ENCODE measurements at places on chromosomes 11 and 22.

GRCh38 chr11:45444796-45445195, 158.7 kb upstream of the SYT13 start:
- DNase-seq, result no peak

DNA sequence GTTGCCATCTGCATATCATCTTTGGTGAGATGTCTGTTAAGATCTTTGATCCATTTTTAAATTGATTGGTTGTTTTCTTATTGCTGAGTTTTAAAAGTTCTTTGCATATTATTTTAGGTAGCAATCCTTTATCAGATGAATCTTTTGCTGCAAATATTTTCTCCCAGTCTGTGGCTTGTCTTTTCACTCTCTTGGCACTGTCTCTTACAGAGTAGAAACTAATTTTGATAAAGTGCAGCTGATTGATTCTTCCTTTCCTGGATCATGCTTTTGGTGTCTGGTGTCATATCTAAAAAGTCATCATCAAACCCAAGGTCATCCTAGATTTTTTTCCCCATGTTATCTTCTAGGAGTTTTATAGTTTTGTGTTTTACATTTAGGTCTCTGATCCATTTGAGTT, 112.6 kb downstream of the NAT10 start:
- no peak for DNase-seq

DNA sequence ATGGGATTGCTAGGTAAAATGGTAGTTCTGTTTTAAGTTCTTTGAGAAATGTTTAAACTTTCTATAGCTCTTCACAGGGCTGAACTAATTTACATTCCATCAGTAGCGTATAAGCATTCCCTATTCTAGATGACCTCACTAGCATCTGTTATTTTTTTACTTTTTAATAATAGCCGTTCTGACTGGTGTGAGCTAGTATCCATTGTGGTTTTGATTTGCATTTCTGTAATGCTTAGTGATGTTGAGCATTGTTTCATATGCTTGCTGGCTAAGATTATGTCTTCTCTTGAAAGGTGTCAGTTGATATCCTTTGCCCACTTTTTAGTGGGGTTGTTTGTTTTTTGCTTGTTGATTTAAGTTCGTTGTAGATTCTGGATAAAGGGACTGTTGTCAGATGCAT, 35.9 kb downstream of the MMP27 start:
- DNase-seq, result no peak

GRCh38 chr11:95565724-95566141, 223.8 kb downstream of the FAM76B start:
- DNase-seq, result no peak

DNA sequence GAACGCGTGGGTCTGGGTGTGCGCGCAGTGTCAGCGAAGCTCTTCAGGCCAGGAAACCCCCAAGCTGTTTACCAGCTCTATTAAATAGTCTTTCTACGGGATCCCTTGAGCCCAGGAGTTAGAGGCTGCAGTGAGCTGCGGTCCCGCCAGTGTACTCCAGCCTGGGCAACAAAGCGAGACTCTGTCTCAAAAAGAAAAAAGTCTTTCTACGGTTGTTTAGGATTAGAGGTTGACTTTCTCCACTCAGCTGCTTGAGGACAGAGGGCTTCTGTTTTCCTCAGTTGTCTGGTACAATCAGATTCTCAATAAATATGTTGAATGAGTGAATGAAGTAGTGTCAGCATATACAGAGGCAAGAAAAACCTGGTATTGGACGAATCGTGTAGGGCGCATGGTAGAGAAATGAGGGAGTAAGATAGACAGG, 619 bp downstream of the SART1 start:
- no peak for DNase-seq

- DNase-seq, result no peak
Measured at GRCh38 chr22:47914481-47915097, 1152.1 kb downstream of the TBC1D22A start.

GRCh38 chr22:30078320-30079311, 1.6 kb upstream of the HORMAD2 start:
- DNase-seq, result peak; percentile 15

- no peak for DNase-seq
Measured at GRCh38 chr11:55697817-55698216, 35.8 kb downstream of the OR4C6 start.

DNA sequence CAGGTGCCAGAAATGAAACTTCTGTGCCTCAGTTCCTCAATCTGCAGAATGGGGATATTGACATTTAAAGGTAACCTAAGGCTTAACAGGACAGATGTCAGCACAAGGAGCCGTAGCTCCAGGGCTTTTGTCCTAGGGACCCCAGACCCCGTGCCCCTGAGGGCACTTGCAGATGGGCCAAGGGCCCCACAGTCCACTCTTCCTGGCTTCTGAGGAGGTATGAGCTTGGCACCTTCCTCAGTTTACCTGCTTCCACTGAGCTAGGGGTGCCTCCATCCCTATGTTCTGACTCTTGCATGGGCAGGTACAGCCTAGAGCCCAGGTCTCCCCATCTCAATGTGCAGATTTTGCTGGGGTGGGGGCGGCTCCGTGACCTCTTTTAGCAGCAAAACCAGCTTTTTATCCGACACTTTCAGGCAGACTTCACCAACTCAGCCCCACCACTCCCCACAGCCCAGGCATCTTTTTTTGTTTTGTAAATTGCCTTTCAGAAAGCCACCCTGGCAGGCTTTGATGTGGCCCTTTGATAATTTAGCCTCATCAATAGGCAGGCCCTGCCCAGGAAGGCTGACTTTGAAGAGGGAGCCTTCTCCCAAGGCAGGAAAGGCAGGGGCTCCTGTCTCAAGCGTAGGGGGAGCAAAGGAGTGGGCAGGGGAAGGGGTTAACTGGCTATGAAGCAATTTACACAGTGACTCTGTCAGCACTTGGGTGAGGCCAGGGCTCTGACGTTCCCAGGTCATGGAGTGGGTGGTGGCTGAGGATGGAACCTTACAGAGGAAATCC, 23.7 kb upstream of the FGF3 start:
- DNase-seq, result no peak

GRCh38 chr11:60991457-60991856, 20.0 kb downstream of the CD6 start:
- peak; percentile 47 for DNase-seq

GRCh38 chr22:46971764-46972125, 209.3 kb downstream of the TBC1D22A start:
- no peak for DNase-seq

DNA sequence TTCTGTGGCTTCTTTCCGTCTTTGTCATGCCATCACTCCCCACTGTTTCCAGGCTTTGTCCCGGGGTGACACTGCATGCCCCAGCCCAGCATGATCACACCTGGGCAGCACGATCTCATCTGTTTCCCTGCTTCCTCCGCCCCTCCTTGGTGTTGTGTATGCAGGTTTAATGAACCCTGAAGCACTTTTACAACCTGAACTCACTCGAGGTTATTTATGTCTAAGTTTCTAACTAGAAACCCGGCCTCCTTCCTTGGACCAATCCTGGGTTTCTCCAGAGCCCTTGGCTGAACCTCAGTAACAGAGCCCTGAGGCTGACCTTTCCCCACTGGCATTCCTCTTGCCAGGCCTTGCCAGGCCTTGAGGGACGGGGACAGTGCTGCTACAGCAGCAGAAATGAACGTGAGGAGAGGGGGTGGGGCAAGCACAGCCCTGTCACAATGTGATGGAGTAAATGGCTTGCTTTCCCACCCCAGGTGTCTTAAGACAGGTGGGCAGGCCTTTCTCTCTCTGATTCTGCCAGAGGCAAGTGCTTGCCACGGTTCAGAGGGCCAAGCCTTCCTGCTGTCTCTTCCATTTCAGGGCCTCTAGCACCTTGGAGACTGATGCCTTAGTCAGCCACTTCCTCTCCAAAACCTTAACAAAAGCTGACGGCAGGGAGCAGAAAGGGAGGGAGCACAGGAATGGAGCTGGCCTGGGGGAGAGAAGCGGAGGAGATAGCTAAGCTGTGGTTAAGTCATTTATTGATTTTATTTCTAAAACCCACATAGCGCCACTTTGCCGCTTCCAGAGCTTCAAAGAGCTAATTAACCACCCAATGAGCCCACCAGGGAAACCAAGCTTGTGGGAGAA, 3.1 kb upstream of the PYGM start:
- DNase-seq, result no peak

DNA sequence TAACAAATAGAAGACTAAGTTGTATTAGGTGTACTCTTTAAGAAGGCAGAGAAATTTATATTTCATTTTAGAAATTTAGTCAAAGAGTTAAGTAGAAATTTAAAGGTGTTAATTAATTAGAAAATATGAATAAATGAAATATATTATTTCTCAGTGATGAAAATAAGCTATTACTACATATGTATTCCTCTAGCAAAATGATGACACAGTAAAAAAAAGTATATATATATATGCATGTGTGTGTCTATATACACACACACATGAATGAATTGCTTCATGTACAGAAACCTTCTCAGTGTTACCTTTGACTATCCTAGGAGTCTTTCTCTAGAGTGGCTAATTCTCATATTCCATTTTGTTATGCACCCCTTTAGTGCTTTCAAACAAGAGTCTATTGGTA, 7.7 kb downstream of the RNF141 start:
- DNase-seq, result no peak

GRCh38 chr11:88327061-88327460, 10.5 kb downstream of the CTSC start:
- no peak for DNase-seq

- no peak for DNase-seq
Measured at GRCh38 chr22:44363013-44363979, 50.5 kb upstream of the SHISAL1 start.

- peak; percentile 58 for DNase-seq
Measured at GRCh38 chr11:2092956-2093412, 46.2 kb downstream of the IGF2 start.

DNA sequence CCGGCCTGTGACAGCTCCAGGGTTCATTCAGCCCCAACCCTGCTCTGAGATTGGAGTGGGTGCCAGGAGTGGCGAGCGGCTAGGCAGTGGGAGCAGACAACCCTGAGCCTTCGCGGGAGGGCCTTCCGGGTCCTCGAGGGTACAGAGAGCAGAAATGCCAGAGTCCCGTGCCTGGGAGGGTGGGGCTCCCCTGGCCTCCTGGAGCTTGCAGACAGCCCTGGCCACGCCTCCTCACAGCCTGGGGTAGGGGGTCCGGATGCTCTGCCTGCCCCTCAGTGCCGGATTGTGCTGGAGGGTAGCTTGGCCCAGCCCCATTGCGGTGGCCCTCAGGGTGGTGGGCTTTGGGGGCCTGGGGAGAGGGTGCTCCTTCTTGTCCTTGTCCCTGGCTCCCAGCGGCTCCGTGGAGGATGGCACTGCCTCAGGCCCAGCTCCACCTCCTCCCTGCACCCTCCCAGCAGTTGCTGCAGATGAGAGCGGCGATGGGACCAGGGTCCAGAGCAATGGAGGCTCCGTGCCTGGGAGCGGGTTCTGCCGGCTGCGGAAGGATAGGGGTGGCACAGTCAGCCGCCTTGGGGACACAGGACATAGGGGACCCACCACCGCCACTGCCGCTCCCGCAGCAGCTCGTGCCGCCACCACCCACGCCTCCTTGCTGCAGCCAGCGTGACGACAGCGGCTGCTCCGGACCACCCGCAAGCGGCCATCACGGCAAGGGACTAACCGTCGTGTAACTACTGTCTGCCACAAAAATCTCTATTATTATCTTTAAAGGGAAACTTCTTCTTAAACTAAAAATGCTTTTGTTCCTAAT, 34.9 kb upstream of the OR10G7 start:
- DNase-seq, result no peak

- DNase-seq, result no peak
Measured at GRCh38 chr11:45394294-45395085, 108.3 kb upstream of the SYT13 start.

GRCh38 chr22:36027579-36027934, 1.1 kb downstream of the RBFOX2 start:
- DNase-seq, result no peak

DNA sequence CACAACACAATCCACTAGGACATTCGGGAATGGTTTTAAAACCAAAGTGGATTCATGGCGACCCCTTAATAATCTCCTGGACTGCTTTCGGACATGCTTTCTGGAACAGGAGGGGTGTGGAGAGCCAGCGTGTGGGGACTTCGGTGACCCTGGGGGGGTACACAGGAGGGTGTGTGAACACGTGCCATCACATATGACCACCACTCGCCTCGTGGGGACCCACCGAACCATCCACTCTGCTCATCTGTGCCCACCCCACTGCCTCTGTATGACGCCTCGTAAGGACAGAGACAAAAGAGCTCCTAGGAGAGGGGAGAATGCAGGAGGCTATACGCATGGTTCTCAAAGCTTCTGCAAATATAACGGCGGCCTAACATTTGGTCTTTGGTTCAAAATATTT, 8.9 kb downstream of the LTO1 start:
- no peak for DNase-seq

GRCh38 chr11:118876286-118876685, 7.4 kb upstream of the CXCR5 start:
- DNase-seq, result no peak

DNA sequence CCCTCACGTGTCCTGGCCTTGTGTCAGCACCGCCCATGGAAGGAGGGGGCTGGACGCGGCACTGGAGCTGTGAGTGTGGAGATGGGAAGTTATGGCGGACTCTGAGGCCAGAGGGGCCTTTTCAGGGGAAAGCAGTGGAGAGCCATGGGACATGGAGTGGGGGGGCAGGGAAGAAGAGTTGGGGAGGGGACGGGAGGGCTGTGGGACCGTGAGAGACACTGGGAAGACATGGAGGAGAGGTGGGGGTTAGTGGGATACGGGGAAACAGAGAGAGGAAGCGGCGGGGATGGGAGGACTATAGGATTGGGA, 58.2 kb downstream of the FBXO7 start:
- DNase-seq, result no peak

DNA sequence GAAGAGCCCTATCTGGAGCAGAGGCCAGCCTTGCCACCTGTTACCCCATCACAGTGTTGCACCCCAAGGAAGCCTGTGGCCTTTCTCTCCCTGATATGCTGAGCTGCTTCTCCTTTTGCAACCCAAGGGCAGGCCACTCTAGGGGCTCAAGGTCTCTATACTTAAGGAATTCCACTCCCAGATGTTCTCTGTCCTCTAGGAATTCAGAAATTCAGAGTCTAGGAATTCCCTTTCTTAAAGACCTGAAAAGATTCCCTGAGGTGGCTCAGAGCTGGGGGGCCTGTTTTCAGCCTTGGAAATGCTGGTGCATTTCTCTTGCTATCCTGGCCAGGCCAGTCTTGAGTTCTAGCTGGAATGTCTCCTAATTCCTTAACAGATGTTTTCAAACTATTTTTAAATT, 68.0 kb upstream of the OLFML1 start:
- DNase-seq, result no peak

DNA sequence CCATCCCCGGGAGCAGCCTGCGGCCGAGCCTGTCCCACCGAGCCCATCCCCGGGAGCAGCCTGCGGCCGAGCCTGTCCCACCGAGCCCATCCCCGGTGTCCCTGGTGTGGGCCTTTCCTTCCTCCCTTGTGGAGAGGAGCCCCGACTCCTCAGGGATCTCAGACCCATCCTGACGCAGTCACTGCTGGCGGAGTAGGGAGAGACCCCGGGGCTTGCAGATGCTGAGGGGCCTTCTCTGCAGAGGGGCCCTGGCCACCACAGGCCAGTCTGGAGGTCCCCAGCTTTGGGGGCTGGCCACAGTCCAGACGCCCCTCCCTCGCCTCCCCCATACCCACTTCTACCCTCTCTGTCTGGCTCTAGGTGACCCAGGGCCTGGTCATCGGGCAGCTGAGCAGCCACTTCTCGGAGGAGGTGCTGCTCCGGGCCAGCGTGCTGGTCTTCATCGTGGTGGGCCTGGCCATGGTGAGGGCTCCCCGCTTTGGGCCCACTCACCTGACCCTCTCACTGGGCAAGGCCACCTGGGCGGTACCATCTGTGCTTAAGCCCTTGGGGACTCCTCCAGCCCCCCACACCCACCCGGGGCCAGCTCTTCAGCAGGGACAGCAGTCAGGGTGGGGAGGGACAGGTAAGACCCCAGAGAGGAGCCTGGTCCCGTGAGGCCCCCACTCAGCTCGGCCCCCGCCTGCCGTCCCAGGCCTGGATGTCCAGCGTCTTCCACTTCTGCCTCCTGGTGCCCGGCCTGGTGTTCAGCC, 7.3 kb downstream of the PHLDA2 start:
- DNase-seq, result no peak

Measured in activated CD4-positive, alpha-beta T cell treated with anti-CD3 and anti-CD28 coated beads for 4 hours (primary cell).